ENCODE measurements at places on chromosomes 5 and 9.

DNA sequence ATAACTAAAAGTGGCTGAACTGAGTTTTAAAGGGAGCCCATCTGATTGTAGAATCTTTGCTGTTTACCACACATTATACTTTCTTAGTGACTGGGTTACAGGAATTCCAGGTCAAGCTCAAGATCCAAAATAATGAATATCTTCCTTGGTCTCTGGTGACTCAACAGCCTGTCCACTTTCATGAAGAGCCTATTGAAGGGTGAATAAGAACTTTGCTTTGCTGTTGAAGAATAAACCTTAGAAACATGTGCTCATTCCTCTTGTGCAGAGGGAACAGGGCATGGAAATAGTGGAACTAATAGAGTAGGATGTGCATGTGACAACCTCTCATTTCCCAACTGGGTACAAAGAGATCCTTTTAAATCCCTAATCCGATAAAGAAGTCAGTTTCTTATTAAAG lies 21.4 kb downstream of the ALDH1A1 start:
- DNase-seq: no peak

GRCh38 chr5:146185161-146185560 lies 2.7 kb upstream of the LARS1 start:
- no peak for DNase-seq

GRCh38 chr5:179278119-179278518 lies 67.1 kb downstream of the ADAMTS2 start:
- DNase-seq: no peak

- DNase-seq: peak; percentile 78
Observed at GRCh38 chr5:151126199-151126645, 31.4 kb downstream of the ANXA6 start.

GRCh38 chr9:105475302-105475701 lies 27.5 kb downstream of the FSD1L start:
- no peak for DNase-seq

GRCh38 chr9:17739022-17739421 lies 160.2 kb downstream of the SH3GL2 start:
- no peak for DNase-seq
